ENCODE measurements at places on chromosomes 16 and 17.

- DNase-seq = no peak
These were observed 2.3 kb downstream of the BEAN1 start for GRCh38 chr16:66429290-66429962.

- DNase-seq = no peak
These were observed 2.7 kb downstream of the TELO2 start for GRCh38 chr16:1495889-1496262.

GRCh38 chr17:69733171-69734012 is 318.9 kb downstream of the MAP2K6 start:
- DNase-seq = no peak

GRCh38 chr16:54430491-54431030 is 144.0 kb upstream of the IRX3 start:
- no peak for DNase-seq

DNA sequence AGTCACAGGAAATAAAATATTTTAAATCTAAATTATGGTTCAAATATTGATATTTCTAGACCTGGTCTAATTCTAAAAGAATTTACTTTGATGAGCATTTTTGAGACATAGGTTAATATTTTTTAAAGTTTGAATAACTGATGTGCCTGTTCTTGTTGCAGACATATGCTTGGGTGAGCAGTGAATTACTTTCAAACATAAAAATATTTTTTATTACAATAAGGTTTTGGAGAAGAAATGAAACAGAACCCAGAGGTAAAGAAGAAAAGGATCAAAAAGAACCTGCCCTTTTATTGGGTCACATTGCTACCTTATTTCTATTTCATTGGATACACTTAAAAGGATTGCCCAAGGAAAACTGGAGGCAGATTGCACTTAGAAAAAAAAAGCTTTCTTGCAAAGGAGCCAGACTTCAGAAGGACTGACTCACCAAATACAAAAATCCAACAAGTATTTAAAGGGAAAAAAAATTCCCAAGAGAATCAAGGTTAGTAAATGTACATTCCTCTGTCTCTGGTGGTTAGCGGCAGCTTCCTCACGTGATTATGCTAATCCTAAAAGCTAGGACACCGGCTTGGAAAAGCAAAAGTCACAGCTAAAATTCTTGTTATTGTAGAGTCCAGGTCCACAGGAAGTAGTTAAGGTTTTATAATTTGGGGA is 18.5 kb downstream of the ENPP7 start:
- DNase-seq = no peak

DNA sequence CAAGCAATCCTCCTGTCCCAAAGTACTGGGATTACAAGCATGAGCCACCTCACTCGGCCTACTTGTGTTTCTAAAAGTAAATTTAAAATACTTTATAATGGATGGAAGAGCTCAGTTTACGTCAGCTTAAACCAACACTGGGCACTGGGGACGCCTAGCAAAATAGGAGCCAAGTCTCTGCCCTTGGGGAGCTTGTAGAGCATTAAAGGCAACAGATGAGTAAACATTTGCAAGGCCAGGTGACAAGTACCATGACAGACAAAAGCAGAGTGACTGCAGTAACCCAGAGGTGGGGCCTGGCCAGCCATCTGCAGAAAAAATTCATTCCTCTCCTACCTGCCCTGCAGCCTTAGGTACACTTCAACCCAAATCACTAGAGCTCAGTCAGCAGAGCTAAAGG is 12.1 kb upstream of the NLK start:
- DNase-seq = no peak

GRCh38 chr17:17696882-17697633 is 15.8 kb downstream of the RAI1 start:
- DNase-seq = no peak

GRCh38 chr17:47286198-47286914 is 32.7 kb downstream of the ITGB3 start:
- DNase-seq = no peak

DNA sequence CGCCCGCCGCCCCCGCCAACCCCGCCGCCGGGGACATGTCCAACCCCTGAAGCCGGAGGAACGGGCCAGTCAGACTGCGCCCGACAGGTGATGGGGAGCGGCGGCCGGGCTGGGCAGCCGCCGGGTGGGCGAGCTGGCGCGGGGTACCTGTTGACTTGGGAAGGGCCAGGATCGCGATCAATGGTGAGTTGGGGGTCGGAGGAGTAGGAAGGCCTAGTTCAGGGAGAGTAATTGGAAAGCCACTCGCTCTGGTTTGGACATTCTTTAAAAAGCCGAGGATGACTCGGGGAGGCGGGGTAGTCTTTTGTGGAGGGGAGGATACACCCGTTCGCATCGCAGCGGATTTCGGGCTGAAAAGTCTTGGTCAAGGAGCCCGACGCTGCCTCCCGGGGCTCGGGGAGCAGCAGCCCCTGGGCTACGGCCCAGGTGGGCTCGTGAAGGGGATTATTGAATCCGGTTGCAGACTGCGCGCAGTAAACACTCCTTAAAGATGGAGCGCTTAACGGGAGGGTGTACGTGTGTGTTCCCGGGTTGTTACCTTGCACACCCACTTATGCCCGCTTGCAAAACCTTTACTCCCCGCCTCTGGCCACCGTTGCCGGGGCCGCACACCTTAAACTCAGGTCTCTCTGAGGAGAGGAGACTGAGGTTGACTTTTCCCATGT is 123.8 kb downstream of the GOSR1 start:
- DNase-seq = no peak

- no peak for DNase-seq
These were observed 104.4 kb downstream of the SSH2 start for GRCh38 chr17:29825604-29826003.

DNA sequence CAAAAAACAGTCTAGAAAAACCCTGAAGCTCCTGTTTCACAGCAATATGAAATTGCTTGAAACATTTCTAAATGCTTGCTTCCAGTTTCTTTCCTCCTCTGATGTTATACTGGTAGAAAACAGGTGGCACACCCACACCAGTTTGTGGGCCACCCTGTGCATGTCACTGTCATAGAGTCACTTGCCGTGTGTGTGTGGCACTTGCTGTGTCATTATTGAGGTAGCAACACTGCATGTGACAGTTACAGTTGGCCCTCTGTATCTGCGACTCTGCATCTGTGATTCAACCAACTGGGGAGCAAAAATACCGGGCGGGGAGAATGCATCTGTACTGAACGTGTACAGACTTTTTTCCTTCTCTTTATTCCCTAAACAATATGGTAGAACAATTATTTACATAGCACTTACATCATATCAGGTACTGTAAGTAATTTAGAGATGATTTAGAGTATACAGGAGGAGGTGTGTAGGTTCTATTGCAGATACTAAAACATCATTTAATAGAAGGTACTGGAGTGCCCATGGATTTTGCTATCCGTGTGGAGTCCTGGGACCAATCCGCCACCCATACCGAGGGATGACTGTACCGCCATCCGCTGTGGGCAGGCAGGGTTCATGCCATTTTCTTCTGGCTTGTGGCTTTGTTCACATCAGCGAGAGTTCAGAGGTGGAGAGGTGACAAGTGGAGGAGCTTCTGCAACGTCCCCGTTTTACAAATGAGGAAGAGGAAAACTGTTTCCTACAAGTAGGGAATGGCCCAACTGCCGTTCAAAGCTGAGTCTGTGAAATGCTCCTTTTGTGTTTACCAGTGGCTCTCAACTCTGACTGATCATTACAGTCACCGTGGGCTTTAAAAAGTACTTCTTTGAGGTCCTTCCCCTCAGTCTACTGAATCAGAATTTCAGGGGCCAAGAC is 373.7 kb downstream of the SNX29 start:
- DNase-seq = no peak

DNA sequence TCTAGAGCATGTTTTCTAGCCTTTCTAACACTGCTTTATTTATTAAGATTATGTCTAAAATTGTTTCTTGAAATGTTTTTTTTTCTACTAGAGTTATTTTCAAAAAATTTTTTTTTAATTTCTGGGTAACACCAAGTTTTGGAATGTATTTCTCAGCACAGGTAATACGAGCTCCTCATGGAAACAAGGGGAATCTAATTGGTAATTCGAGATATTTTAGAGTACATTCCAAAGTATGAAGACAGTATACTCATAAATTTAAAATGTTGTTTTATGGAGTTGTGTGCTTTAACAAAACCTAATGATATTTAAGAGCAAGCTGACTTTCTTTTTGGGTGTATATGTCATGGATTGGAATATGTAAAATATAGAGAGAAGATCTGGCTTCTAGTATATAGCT is 42.4 kb downstream of the OMG start:
- DNase-seq = no peak

DNA sequence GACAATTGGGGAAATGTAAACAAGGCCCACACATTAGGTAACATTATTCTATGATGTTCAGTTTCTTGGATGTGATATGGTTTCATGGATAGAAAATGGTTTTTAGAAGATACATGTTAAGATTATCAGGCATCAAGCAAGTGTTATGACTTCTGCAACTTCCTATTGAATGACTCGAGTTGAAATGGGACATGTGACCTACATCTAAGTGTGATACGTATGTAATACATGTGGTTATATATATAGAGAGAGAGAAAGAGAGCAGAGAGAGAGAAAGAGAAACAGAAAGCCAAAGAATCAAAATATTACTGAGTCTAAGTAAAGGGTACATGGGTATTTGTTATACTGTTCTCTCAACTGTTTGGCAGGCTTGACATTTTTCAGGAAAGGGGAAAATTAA is 1.7 kb downstream of the TMEM170A start:
- DNase-seq = no peak

GRCh38 chr17:50640686-50641351 is 6.1 kb downstream of the ABCC3 start:
- no peak for DNase-seq
